Fibroblast of skin of right biceps (primary cell): ENCODE measurements at places on chromosomes 12 and 14.

DNA sequence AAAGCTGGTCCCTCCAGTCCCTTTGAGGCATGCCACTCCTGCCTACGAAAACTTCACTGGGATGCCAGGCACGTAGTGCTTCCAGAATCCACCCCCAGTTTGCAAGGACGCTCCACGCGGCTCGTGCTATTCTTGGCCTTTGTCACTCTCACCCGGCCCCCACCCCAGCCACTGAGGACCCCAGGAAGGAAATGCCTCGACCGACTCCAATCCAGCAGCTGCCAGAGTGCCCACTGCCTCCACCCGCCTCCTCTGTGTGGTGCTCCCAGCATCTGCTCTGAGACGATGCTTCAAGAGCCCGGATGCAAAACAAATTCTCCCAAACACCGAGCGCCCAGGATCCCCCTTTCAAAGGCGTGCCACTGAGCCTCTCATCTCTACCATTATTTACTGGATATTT lies 123.9 kb downstream of the RFLNA start:
- DNase-seq, result no peak

GRCh38 chr12:45601888-45602287 lies 127.6 kb upstream of the ARID2 start:
- no peak for DNase-seq

- no peak for DNase-seq
These were observed 5.2 kb downstream of the ANO4 start for GRCh38 chr12:100799770-100800169.

- no peak for DNase-seq
These were observed 1.5 kb upstream of the NOXRED1 start for GRCh38 chr14:77424862-77425261.

DNA sequence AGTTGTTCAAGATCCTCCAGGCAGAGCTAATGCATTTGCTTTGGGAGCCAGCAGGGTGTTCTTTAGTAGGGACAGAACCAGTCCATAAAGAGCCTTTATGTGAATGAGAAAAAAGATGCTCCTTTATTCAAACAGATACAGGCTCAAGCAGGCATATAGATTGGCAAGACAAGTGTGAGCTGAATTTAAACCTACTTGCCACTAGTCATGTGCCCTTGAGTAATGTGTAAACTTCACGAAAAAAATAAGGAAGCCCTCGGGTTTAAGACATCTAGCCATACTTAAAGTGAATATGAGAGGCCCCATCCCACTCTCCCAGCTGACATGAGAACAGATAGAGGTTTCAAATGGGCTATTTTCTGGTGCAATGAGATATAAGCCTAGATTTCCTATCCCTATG lies 43.1 kb upstream of the STRAP start:
- no peak for DNase-seq

- no peak for DNase-seq
These were observed 125.0 kb upstream of the DHRS4 start for GRCh38 chr14:23828616-23829015.

DNA sequence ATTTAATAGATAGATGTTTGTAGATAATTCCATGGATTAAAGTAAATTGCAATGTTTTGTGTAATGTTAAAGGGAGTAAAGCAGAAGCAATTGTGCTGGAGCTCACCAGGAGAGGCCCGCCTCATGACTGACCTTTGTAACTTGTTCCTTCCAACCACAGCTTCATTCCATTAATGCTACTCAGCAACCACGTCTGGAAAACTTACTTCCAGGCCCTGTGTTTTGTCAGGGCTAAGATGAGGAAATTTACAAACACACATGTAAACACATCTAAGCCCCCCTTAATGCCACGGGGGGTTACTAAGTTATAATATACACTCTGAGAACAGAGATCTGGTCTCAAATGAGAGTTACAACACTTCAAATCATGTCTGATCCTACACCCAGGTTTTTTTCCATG lies 12.4 kb downstream of the LUM start:
- DNase-seq, result peak; percentile 94

DNA sequence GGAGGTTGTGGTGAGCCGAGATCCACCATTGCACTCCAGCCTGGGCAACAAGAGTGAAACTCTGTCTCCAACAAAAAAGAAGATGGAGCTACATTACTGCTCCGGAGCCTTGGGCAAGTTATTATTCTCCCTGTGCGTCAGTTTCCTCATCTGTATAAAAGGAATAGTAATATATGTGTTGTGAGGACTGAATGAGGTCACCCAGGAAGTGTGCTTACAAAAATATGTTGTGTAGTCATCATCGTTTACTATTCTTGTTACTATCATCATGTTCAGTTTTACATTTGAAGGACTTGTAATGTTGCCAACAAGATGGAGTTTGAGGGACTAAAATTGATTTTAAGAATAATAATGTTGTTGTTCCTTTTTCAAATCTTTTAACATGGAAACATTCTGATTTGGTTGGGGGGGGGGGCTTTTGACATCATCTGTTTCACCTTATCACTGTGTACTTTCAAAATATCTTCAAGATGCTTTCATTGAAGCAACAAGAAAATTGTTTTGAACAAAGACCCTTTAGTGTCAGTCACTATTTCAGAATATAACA lies 156.8 kb downstream of the PDE3A start:
- DNase-seq, result peak; percentile 34

GRCh38 chr14:98512501-98513251 lies 759.3 kb downstream of the BCL11B start:
- DNase-seq, result no peak

DNA sequence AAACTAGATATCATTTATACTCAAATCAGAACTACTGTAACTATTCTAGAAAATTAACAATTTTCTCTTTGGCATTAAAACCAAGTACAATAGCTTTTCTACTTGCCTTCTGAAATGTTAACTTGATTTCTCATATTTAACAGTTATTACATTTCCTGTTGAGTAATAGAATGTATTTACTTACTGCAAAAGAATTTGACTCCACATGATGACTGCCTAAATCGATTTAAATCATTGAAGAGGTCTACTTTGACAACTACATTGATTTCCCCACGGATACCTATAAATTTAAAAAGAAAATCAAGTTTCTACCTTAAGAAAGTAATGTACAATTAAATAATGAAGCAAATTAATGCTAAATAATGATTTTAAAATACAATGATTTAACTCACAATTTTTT lies 18.9 kb downstream of the C2CD5 start:
- DNase-seq, result peak; percentile 56

- peak; percentile 93 for DNase-seq
These were observed 23.6 kb downstream of the PYGL start for GRCh38 chr14:50920482-50921230.

DNA sequence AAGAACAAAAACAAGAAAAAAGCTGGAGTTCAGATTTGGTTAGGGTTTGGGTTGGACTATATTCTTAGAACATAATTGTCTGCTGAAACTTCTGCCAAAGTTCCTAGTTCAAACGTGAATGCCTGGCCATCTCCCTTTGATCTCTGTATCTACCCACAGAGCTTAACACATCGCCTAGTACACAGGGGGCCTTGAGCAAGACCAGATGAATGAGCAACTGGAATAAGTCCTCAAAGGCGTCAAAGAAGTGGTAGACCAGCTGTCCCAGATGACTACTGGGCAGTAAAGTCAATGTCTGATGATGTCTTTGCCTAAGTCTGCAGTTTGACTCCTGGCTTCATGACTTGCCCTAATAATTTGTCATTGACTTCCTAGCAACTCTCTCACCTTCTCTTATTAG lies 13.9 kb upstream of the STAB2 start:
- DNase-seq, result no peak

- peak; percentile 66 for DNase-seq
These were observed 75.0 kb downstream of the TGFB3 start for GRCh38 chr14:75906680-75907280.

DNA sequence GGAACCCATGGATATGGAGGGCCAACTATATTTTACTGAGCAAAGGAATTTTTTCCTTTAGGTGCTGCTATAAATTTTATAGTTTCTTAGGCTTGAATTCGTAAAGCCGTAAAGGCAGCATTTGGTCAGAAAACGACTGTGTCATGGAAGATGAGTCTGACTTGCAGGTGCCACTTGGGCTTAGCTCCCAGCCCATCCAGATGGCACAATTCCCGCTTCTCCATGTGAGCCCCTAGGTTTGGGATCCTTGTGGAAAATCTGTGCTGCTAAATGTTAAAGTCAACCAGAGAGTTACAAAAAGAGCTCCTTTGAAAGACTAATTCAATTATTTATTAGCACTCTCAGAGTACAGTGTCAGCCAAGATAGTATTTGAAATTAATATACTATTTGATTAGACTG lies 120.1 kb upstream of the NPAS3 start:
- no peak for DNase-seq

DNA sequence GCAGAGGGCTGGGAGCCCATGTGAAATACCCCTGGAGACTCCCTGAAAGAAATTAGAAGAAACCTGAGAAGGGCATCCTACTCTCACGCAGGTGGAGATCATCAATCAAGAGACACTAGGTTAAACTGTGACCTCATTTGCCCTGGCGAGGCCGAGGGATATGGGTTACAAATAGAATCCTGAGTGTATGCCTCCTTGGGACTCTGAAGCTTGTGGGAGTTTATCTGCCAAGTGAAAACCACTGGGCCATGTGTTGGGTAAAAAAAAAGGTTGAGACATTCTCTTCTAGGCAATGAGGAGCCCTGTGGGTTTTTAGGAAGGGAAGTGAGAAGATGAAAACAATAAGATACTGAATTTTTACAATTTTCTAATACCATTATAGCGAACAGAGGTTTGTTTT lies 160.7 kb upstream of the ARID2 start:
- DNase-seq, result no peak

DNA sequence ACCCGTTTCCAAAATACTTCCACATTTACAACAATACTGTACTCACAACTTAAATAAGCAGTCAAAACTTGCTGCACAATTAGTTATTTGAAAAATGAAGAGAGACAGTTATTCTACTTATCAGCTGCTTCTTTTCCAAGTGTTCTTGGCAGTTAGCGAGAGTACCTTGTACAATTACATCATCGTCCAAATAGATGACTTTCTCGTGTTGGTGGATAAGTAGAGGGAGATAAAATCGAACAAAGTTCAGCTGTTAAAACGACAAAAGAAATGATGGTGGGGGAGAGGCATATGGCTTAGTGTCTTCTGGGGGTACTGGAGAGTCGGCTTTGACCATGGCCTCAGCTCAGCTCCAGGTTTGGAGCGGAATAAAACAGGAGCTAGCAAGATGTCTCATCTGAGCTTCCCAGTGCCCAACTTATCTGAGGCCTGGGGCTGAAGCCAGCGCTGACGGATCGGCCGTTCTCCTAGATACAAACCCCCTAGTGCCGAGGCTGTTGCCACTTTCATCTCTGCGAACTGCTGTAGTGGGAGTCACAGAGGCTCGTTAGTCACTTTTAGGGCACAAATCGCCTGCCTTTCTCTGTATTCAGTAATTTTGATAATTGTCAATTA lies 31.7 kb downstream of the TDG start:
- no peak for DNase-seq

GRCh38 chr12:88985011-88985410 lies 367.3 kb downstream of the DUSP6 start:
- DNase-seq, result no peak

GRCh38 chr12:22662356-22662755 lies 37.4 kb downstream of the ETNK1 start:
- DNase-seq, result no peak

DNA sequence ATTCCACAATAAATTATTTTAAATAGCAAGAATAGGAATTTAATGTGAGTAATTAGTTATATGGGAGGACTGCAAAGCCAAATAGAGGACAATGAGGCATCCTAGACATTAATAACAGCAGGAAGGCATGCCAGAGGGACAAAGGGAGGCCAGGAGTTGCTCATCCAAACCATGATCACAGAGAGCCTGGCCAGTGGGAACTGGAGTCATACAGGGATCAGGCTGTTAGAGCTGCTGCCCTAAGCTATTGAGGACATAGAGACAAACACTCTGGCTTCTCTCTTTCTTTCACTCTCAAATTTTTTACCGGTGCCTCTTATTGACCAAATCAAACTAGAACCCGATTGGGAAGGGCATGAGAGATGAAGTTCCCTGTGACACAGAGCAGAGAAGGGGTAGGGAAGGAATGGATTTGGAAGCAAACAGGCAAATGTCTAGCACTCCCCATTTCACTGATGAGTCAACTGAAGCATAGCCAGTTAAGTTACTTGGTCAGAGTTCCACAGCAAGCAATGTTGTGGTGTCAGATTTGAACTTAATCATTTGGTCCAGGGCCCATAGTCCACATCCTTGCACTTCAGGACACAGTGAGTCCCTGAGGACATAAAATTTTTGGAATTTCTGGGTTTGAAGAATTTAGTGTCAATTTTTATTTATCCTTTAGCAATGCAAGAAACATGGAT lies 17.9 kb upstream of the CFAP54 start:
- peak; percentile 71 for DNase-seq

GRCh38 chr12:8527250-8528130 lies 13.2 kb downstream of the CLEC4E start:
- DNase-seq, result no peak
